ENCODE measurements at places on chromosomes 3 and 15.
A peak's percentile ranks its signal among the peaks of the same experiment; 100 is the strongest.

- no peak for DNase-seq
Observed at GRCh38 chr3:16663854-16664712, 58.9 kb upstream of the DAZL start.

GRCh38 chr15:26234976-26235767 lies 372.0 kb upstream of the ATP10A start:
- DNase-seq = no peak

DNA sequence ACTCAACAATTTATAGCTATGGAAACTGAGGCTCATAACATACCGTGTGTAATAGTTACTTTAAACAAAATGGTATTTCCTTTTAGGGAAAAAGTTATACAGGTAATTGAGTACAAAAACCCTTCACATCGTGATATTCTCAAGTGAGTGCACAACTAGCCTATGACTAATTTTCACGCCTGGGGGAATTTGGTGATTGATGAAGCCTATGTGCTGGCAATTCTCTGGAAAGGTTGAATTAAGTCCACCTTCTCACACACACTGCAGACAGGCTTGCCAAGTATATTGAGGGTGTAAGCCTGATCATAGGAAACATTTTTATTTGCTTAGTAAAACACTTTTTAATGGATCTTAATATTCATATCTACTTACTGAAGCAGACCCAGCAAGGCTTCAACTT lies 41.3 kb upstream of the ROBO2 start:
- DNase-seq = no peak

DNA sequence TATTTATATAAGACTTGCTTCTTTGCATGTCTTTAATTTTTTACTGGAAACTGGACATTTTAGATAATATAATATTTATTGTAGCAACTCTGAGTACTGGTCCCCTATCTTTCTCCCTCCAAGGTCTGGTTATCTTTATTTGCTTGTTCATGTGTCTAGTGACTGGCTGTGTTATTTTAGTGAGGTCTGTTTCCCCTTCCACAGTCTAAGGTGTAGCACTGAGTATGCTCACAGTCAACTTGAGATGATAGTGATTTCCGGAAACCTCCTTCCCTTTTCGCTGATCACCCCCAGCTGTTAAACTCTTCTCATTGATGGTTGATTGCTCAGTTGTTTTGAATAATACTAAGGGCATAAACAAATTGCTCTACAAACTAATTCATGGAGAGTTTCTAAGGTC lies 37.0 kb downstream of the PCNP start:
- no peak for DNase-seq

DNA sequence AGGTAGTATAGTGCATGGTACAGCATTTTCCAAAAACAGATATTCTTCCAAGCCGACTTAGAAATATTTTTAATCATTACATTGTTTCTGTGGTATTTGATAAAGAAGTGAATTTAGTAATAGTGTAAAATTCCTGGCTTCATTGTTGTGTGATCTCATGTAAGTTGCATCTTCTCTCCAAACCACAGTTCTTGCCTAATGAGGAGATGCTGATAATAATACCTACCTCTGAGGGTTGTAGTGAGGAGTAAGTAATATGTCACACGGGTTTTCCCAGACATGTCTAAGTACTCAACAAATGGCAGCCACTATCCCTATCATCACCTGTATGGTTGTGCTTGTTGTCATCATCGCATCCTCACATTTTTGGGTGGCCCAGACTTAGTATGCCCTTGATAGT lies 167.3 kb downstream of the SLCO3A1 start:
- peak; percentile 5 for DNase-seq

GRCh38 chr15:82158811-82159210 lies 103.7 kb downstream of the EFL1 start:
- DNase-seq = peak; percentile 49

DNA sequence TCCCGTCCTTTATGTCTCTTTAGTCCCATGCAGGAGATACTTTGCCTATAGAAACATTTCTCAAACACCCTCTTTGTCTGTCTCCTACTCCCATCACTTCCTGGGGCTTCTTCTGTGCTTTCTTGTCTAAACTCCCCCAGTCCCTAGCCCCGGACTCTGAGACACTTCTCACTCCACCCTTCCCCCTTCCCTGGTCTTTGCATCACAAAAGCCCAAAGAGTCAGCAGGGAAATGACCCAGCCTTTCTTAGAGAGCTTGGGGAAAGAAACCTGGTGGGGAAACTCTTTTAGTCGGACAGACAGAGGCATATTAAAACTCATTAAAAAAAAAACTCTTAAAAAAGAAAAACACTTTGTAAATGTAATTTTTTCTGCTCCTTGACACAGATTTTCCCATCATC lies 211.2 kb downstream of the TJP1 start:
- no peak for DNase-seq

DNA sequence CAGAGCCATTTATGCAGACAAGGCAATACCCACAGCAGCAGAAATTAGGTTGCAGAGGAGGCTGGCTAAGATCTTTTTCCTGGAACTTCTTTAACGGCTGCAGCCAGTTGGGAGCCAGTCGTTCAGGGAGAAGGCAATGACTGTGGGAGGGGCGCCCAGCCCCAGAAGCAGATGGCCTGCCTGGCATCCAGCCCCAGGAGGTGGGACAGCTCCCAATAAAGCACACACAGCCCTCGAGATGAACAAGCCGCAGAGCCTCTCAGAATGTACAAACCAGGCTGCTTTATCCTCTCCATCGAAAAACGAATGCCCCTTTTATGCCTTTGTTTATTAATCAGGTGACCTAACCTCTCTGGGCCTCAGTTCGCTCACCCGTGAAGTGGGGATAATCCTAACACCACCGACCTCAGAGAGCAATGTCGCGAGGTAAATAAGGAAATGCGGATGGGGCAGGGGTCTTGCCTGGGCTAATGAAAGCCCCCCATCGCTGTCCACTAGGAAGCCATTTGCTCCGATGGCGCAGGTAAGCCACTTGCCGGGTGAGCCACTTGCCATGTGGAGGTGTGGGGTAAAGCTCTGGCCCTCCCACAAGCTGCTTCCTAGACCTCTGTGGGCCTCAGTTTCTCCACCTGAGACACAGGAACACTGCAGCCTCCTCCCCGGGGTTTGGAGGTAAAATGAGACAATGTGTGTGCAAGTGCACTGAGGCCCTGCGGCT lies 35.8 kb downstream of the MGLL start:
- DNase-seq = peak; percentile 83

DNA sequence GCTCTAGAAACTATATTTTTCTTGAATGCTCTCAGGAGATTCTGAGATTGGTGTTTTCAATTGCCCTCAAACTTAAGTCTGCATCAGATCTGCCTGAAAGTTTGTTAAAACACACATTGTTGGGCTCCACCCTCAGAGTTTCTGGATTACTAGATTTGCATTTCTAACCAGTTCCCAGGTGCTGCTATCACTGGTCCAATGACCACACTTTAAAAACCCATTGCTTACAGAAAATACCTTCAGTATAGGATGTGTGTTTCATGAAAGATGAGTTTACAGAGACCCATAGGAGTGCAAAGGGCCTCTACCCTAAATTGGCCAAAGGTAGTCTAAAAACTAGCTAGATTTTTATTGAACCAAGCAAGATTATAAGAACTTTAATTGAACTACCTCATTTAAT lies 17.8 kb downstream of the GRM7 start:
- DNase-seq = no peak

GRCh38 chr3:12891985-12892839 lies 50.8 kb upstream of the RPL32 start:
- DNase-seq = peak; percentile 52

DNA sequence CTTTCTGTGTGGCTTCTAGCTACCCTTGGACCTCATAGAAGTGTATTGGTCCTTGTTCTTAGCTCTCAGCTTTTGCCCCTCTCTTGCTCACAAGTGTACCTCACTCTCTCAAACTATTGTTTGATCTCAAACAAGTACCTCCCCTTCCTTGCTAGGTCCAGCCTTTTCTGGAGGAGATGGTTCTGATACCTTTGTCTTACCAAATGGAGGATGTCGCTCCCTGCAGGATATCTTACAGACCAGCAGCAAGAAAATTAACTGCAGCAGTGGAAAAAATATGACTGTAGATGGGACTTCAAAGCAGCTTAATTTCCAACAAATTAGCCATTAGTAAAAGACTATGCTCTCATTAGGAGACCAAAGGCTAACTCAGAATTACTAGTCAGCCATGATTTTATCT lies 388.1 kb upstream of the ROBO2 start:
- DNase-seq = no peak

GRCh38 chr15:83108266-83109219 lies 1.1 kb downstream of the TM6SF1 start:
- no peak for DNase-seq

- DNase-seq = no peak
Observed at GRCh38 chr3:25780618-25781017, 2.6 kb downstream of the NGLY1 start.

- DNase-seq = no peak
Observed at GRCh38 chr15:69561071-69561784, 108.6 kb downstream of the RPLP1 start.

GRCh38 chr3:115626006-115626409 lies 2.7 kb downstream of the GAP43 start:
- no peak for DNase-seq

DNA sequence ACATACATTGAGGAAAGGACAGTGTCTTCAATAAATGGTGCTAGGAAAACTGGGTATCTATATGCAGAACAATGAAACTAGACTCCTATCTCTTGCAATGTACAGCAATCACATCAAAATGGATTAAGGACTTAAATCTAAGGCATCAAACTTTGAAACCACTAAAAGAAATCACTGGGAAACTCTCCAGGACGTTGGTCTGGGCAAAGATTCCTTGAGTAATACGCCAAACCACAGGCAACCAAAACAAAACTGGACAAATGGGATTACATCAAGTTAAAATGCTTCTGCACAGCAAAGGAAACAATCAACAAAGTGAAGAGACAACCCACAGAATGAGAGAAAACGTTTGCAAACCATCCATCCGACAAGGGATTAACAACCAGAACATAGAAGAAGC lies 14.5 kb downstream of the LAMP3 start:
- DNase-seq = peak; percentile 82

- DNase-seq = peak; percentile 49
Observed at GRCh38 chr15:31235311-31236183, 91.1 kb upstream of the KLF13 start.

- no peak for DNase-seq
Observed at GRCh38 chr15:38652183-38652794, 87.7 kb upstream of the RASGRP1 start.

- DNase-seq = peak; percentile 12
Observed at GRCh38 chr15:48336940-48337339, 5.7 kb downstream of the DUT start.

GRCh38 chr3:176987901-176988650 lies 209.2 kb downstream of the TBL1XR1 start:
- peak; percentile 66 for DNase-seq

DNA sequence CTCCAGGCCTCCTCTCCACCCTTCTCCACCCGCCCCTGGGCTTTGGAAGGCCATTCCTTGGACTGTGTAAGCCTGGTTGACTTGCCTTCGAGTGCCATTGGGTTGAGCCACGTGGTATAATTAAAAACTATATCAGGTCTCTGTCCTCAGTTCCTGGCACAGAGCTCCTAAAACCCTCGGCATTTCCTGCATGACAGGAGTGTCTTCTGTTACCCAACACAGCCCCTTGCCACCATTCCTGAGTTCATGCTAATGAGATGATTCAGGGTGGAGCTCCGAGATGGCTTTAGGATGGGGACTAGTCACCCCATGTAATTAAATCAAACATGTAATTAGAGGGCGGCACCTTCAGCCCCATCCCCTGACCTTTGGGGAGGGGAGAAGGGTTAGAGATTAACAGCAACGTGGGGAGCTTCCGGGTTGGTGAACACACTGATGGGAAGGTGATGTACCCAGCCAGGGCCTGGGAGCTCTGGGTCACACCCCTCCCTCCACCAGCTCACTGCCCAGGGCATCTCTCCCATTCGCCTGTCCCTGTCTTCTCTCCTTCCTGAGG lies 256.4 kb downstream of the FAM43A start:
- DNase-seq = no peak

GRCh38 chr15:62901909-62902546 lies 140.5 kb upstream of the TPM1 start:
- DNase-seq = no peak

- no peak for DNase-seq
Observed at GRCh38 chr3:46887980-46888494, 10.5 kb downstream of the PTH1R start.

DNA sequence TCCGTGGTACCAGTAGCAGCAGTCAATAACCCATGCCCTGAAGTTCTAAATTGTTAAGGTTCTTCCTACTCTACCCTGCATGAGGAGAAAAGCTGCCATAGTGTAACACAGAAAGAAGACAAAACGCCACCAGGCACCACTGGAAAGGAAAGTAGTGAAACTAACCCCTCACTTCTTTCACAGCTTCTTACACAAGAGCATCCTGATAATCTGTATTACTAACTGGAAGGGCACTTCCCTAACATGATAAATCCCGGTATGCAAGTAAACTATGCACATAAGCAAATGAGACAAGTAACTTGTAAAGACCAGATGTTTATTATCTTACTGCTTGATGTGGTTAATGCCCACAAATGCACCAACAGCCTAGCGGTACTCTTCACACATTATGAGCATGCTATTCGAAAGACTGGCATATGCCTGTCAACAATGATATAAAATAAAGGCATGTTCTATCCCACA lies 141.3 kb downstream of the ADAM10 start:
- DNase-seq = peak; percentile 82

- DNase-seq = no peak
Observed at GRCh38 chr3:39428745-39429201, 22.3 kb downstream of the RPSA start.

- no peak for DNase-seq
Observed at GRCh38 chr15:68666120-68666811, 87.5 kb downstream of the CORO2B start.

DNA sequence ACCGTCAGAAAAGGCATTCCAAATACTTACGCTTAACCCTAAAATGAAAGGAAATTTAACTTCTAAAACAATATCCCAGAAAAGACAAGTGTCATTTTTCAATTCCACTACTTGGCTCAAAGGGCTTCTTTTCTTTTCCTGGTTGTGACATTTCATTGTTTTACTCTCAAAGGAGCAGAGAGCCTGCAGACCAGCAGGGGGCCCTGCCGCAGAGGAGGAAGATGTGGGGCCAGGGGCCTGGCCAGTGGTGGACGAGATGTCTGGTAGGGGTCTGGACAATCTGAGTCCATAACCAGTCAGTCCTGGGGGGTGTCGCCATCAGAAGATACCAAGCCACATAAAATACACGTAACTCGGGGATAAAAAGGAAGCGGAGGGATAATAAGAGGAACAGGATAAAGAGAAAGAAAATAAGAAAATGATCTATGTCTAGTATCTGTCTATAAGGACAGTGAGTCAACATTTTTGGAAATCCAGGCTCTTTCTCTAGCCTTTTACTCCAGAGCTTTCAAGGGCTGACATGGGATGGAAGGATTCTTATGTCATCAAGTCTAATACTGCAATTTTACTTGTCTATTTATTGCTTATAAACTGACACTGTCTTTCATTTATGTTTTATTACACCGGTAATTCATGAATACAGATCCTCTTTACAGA lies 54.2 kb upstream of the ARHGEF3 start:
- peak; percentile 46 for DNase-seq
